ENCODE measurements at places on chromosomes 11 and 22.

GRCh38 chr11:130428316-130429119 is at the start of gene ADAMTS8:
TSS of gene ADAMTS8 (minus strand) at chr11:130428609. CDS start at chr11:130428286, 323 bp downstream.
- no peak for DNase-seq

DNA sequence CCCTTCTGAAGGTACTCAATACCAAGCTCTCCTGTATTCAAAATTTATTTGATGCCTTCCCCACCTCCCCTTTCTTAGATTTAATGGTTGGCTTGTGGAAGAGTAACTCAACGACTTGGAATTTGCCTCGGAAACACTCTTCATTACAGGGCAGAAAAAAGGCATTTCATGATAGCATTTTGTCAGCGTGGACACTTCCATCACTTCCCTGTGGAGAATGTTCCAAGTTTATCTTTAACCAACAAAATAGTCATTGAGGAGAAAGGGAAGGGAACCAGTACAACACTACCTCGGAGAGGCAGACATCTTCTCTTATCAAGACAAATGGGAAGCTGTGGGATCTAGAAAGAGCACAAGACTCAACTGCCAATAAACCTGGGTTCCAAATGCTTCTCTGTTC is 177.2 kb upstream of the MTMR2 start:
- no peak for DNase-seq

DNA sequence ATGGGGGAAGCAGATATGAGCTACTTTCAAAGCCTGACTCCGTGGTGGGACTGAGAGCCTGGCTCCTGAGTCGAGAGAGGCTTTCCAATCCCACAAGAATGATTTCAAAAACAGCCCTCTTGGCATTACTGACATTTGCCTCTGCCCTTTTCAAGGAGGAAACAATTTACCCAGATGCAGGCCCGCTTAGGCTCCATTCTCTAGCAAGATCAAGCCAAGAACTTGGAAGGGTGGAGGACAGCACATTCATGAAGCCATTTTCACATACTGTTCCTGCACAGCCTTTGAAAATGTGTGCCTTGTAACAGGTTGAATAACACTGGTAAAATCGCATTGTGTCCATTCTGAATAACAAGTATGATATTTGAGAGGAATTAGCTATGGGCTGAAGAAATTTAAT is 58.2 kb upstream of the EED start:
- DNase-seq, result no peak

DNA sequence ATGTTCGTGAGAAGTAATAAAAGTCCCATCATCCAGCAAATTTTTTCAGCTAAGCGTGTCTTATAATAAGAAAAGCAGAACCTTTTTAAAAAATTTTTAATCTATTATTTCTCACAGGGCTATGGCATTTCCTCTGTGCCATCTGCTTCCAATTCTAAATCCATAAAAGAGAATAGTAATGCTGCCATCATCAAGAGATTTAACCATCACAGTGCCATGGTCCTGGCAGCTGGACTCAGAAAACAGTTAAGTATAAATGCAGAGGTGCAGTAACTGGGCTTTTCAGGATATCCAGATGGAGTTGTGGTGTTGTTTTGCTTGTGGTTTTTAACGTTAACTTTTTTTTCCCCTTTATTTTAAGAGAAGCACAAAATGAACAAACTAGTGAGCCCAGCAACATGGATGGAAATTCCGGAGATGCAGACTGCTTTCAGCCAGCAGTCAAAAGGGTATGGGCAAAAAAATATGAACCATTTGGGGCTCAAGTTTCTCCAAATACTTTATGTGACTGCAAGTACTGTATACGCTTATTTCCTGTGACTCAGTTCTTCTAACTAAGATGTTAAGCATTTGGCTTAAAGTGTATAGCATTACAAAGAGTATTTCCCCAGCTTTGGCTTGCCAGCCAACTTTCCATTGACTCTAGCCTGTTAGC is 25.2 kb downstream of the GTF2H1 start:
- no peak for DNase-seq

DNA sequence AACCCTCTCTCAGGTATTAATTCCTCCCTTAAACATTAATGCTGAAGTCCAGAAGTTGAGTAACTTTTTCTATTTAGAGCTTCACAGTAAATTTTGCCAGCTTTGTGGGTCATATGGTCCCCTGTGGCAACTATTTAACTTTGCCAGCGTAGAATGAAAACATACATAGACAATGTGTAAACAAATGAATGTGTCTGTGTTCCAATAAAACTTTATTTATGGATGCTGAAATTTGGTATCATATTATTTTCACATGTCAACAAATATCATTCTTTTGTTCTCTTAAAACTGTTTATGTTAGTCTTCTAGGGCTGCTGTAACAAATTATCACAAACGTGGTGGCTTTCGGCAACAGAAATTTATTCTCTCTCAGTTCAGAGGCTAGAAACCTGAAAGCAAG is 85.1 kb downstream of the TMEM135 start:
- DNase-seq, result no peak

GRCh38 chr11:64267207-64267945 is 16.0 kb downstream of the PLCB3 start:
- DNase-seq, result no peak

GRCh38 chr11:120704256-120704750 is 192.8 kb downstream of the GRIK4 start:
- no peak for DNase-seq

DNA sequence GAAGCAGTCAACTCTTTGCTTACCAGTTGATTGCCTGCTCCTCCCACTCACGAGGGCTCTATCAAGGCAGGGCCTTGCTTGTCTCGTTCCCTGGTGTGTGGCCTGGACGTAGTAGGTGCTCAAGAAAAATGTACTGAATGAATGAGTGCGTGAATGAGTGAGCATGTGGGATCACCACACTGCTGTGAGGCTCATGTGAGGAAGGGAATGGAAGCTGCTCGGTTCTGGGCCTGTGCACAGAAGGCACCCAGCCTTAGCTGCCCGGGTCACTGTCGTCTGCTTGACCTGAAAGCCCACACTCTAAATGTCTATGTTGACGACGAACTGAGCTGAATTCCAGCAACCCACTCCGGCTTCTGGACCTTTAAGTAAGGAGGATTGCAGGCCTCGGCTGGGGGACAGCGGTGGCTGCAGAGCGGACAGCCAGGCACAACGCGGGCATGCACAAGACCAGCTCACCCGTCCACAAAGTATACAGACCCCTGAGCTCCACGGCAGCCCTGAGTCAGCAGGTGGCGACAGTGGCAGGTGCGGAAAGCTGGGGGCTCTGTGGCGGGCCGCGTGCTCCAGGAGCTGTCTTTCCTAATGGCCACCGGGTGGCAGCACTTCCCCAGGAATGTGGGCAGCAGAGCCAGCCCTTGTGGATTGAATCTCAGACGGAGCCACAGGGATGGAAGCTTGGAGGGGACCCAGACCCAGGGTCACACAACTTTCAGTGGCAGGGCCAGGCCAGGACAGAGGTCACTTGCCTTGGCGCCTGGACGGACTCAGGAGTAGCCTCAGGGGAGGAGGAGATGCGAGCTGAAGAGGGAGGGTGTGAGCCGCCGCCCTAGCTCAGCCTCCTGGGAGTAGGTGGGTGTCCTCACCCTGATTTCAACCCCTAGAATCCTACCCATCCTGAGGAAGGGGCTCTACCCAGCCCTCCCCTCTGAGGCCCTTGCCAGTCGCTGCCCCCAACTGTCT is 5.0 kb upstream of the PICK1 start:
- DNase-seq, result peak; percentile 73

DNA sequence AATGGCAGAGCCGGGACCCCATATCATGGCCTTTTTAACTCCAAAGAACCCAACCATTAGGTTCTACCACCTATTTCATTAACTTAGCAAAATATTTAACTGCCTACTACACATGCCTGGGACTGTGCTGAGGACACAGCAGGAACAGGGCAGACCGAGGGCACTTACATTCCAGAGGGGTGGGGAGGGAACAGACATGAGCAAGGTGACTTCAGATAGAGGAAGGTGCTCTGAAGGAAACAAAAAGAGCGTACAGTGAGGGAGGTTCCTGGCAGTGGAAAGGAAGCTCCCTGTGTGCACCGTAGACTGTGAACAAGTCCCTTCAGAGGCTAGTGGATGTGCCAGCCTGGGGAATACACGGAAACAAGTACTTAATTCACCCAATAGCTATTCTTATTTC is 82.8 kb downstream of the NAT10 start:
- no peak for DNase-seq

- no peak for DNase-seq
Measured at GRCh38 chr11:19980388-19980787, 179.9 kb downstream of the DBX1 start.

GRCh38 chr11:102615077-102615893 is 9.8 kb downstream of the MMP20 start:
- DNase-seq, result no peak

DNA sequence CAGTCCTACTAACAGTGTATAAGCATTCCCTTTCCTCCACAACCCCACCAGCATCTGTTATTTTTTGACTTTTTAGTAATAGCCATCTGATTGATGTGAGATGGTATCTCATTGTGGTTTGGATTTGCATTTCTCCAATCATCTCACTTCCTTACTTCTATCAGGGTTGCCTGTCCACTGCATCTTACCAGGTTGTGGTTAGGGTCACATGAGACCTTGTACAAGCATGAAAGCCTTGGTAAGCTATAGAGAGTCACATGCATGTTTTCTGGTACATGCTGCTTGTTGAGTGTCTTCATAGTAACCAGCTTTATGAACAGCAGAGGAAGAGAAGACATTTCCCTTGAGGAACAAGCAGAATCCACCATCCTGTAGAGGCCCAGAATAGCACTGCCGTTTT is 102.9 kb upstream of the PAX6 start:
- no peak for DNase-seq

DNA sequence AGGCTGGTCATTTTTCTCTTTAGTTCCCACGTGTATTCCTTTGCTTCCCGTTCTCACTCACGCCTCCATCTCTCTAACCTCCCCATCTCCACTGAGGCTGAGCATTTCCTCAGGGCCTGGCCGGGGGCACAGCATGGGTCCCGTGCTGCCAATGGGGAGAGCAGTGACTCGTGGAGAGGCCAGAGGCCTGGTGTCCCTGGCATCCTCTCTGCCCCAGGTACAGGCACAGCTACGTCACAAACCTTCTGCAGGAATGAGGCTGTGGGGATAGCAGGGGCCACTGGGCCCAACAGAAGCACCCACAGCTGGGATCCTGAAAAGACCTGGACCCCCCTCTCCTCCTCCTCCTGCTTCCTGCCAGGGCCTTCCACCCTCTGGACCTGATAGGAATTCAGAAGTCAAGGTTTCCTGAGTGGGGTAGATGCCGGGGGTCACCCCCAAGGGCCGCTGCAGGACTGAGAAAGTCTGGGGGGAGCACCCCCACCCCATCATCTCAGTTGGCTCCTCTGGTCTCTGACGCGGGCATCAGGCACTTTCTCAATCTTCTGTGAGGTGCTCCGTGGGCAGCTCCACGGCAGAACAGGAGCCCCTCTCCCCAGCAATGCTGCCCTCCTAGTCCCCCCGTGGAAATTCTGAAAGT is 11.8 kb downstream of the PNPLA5 start:
- DNase-seq, result no peak

- no peak for DNase-seq
Measured at GRCh38 chr11:130449996-130450769, 1.7 kb downstream of the ADAMTS15 start.

- no peak for DNase-seq
Measured at GRCh38 chr11:114129142-114129541, 69.6 kb downstream of the ZBTB16 start.

GRCh38 chr11:128550261-128550821 is 37.0 kb downstream of the ETS1 start:
- no peak for DNase-seq

DNA sequence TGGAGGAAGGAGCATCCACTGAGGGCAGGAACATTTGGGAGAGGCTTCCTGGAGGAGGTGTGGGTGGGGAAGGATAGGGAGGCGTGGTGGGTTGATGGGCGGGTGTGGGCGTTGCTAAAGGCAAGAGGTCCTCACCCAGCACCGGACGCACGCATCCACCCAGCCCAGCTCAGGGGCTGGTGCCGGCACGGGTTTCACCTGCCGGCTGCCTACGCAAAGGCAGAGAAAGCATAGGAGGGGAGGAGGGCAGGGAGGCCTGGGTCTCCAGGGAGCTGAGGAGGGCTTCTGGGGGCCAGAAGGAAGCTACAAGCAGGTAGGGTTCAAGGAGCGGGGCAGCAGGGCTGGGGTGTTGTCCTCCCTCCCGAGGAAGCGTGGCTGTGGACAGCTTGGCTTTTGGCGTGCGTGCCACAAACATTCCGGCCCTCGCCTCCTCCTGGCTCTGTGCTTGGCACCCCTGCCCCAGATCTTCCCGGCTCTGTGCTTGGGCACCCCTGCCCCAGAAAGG is 7.8 kb downstream of the SSH3 start:
- no peak for DNase-seq

DNA sequence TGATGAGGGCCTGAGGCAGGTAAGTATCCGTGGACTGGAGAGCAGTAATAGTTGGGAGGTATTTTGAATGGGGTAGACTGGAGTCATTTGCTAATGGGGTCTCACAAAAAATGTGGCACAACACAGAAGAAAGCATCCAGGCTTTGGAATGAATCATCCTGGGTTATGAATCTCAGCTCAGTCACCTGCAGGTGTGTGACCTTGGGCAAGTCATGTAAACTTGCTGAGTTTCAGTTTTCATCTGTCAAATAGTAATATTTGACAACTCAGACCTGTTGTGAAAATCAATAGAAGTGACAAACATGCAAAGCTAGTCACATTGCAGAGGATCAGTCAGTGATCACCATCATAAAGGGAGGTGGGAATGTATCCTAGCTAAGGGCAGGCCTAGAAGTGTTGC is 232.0 kb upstream of the TENM4 start:
- no peak for DNase-seq

Measured in nucleus accumbens (tissue), 56 donors.